ENCODE measurements at places on chromosomes 5 and 9. TPM values are rescaled to one million over a fixed set of nuclear protein-coding genes. Genes with fewer than 3 reads are reported as not detected.

The CDX1 gene
- not detected for total RNA-seq

The TLN1 gene
- 51.8 TPM for total RNA-seq

The SLC34A3 gene
- total RNA-seq = 0.38 TPM

The ANKDD1B gene
- 0.14 TPM for total RNA-seq

The FAM78A gene
- 0.18 TPM for total RNA-seq
